ENCODE measurements at places on chromosomes 2 and 18. TPM values are rescaled to one million over a fixed set of nuclear protein-coding genes. Genes with fewer than 3 reads are reported as not detected.

TEKT4 gene
- not detected for total RNA-seq

THAP4 gene
- total RNA-seq = 60.8 TPM

ANKRD29 gene
- 14.7 TPM for total RNA-seq

EPHA4 gene
- 35.3 TPM for total RNA-seq

TMEM178A gene
- 0.39 TPM for total RNA-seq

Measured in subcutaneous preadipocyte (primary cell).